ENCODE measurements at places on chromosomes 11 and 22.

GRCh38 chr11:121648306-121648705 is 195.5 kb upstream of the SORL1-AS1 start:
- no peak for DNase-seq

DNA sequence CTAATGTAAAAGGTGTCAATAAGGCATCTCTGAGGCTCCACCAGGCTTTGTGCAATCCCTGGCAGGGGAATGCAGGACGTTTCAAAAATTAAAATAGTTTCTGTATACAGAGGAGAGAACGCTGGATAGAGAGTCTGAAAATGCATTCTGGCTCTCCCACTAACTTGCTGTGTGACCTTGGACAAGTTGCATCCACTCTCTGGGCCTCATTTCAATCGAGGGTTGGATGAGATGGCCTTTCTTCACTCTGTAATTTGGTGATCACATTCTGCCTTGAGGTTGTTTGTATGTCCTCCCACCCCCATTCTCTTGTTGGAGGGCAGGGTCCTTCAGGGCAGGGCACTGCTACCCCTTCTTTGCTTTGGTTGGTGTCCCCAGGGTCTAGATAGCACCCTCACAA is 78.5 kb downstream of the CACNG2 start:
- no peak for DNase-seq

- DNase-seq, result no peak
These were observed 38.8 kb downstream of the GNB1L start for GRCh38 chr22:19815823-19816290.

- no peak for DNase-seq
These were observed 22.0 kb downstream of the PIH1D2 start for GRCh38 chr11:112051768-112052167.

DNA sequence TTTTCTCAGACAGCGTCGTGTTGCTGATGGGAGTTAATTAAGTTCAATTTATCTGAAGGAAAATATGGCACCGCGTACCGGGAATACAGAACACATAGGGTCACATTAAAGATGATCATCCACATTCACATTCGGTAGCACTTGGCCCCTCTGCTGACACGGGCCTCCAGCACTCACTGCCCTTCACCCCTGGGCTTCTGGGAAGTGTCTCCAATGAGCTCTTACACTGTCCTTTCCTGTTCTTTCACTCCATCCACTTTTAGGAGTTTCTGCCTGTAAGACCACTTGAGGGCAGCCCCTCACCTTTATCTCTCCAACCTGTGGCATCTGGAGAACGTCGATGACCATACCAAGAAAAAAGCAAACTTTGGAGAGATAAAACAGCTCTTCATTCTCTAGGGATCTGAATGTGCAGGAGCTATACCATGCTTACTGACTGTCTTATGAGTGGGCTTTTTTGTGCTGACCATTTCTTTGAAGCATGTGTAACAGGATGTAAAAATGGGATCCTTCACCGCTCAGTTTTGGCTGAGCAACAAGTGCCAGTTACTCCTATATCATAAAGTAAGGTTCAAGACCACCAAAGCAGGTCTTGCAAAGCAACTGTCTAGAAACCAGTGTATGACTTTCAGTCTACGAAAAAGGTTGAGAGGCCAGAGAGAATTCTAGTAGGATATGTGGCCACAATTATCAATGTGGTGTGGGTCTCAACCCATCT is 1.1 kb upstream of the SERGEF start:
- no peak for DNase-seq

GRCh38 chr11:126440792-126441514 is 85.5 kb downstream of the ST3GAL4 start:
- peak; percentile 51 for DNase-seq

DNA sequence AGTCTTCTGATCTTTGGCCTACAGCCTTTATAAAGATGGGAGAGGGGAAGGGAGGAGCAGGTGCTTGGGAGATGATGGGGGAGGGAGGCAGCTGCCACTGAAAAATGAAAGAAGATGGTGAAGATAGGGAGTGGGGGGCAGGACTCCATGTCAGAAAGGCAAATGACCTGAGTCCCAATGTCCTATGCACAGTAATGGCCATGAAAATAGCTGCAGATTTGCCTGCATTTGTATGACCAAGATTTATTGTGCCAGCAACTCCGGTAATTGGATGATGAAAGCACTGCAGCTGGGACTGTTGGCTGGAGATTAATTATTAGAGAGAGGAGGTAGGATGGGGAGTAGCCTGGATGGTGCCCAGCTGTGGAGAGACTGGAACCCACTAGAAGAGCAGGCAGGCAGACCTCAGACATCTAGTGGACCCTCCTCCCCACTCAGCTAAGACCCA is 36.1 kb downstream of the NEU3 start:
- no peak for DNase-seq
